CD4-positive, alpha-beta T cell (primary cell): ENCODE measurements at places on chromosomes 2 and 18. TPM values are rescaled to one million over a fixed set of nuclear protein-coding genes. Genes with fewer than 3 reads are reported as not detected.

Gene AKAIN1
- total RNA-seq = not detected

Gene FN1
- 0.41 TPM for total RNA-seq

DNA sequence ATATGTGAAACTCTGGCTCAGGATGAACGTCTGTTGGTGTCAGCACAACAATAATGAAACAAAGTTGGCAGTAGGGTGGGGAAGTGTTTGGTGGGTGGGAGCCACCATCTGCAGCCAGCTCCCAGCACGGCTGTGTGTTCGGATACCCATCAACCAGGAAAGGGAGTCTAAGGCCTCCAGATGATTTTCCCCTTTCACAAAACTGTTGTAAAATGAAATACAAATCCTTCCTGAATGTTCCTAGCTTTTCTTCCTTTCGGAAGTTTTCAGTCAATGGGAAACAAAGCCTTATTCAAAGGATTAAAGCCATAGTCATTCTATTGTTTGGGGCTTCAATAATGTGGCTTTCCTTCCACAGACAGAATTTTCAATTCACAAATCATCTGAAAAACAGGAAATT, 14.5 kb upstream of the DARS1 start:
- H3K4me1 ChIP-seq = peaks cover 6% of the 10 kb centered on the region
- H3K36me3 ChIP-seq = no peaks in the 10 kb centered on the region
- H3K4me3 ChIP-seq = no peak overlapping the region
- H3K27me3 ChIP-seq = no peaks in the 10 kb centered on the region

- no peaks in the 10 kb centered on the region for H3K36me3 ChIP-seq
- no peaks in the 10 kb centered on the region for H3K27me3 ChIP-seq
- H3K4me1 ChIP-seq = no peaks in the 10 kb centered on the region
- H3K4me3 ChIP-seq = no peak overlapping the region
- H3K27ac ChIP-seq = no peak overlapping the region
- DNase-seq = peak; percentile 10
Measured at GRCh38 chr2:241051578-241052487, 50.3 kb downstream of the MTERF4 start.

Gene LRRFIP1
- total RNA-seq = 157 TPM

Gene MFF
- total RNA-seq = 46.9 TPM

- H3K36me3 ChIP-seq = no peaks in the 10 kb centered on the region
- H3K4me1 ChIP-seq = peaks cover 68% of the 10 kb centered on the region
- H3K27me3 ChIP-seq = no peaks in the 10 kb centered on the region
- peak overlapping the region; percentile 92 for H3K4me3 ChIP-seq
Measured at GRCh38 chr2:230412846-230413245, 3.2 kb upstream of the SP100 start.

DNA sequence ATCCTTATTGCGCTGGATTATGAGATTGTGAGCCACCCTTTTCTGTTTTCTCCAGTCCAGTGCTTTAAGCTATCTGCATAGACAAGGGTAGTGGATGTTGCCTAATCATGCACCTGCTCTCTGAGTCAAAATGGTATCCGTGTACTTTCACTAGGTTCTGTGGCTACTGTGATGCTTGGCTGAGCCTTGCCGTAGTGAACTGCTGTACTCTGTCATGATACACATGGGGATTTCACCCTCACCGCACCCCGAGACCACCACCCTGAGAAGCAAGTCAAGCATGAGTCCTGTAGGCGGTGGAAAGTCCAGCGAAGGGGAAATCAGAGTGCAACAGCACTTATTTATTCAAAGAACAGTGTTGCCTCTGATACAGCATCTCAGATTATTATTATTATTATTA, 55.0 kb downstream of the ARHGAP25 start:
- H3K36me3 ChIP-seq = peaks cover 78% of the 10 kb centered on the region
- H3K4me3 ChIP-seq = no peak overlapping the region
- DNase-seq = no peak
- peaks cover 45% of the 10 kb centered on the region for H3K4me1 ChIP-seq
- H3K27ac ChIP-seq = no peak overlapping the region
- H3K27me3 ChIP-seq = no peaks in the 10 kb centered on the region

DNA sequence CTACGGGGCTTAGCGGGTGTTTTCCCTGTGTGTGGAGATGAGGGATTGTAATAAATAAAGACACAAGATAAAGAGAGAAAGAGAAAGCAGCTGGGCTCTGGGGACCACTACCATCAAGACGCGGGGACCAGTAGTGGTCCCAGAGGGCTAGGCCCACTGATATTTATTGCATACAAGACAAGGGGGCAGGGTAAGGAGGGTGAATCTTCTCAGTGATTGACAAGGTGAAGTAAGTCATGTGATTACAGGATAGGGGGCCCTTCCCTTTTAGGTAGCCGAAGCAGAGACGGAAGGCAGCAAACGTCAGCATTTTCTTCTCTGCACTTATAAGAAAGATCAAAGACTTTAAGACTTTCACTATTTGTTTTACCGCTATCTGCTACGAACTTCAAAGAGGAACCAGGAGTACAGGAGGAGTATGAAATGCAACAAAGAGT, 4.5 kb upstream of the GAL3ST2 start:
- H3K27me3 ChIP-seq = no peaks in the 10 kb centered on the region
- no peak for DNase-seq

GRCh38 chr2:3606370-3607201, 11.7 kb downstream of the COLEC11 start:
- H3K4me3 ChIP-seq = no peak overlapping the region
- no peaks in the 10 kb centered on the region for H3K27me3 ChIP-seq
- no peaks in the 10 kb centered on the region for H3K36me3 ChIP-seq
- no peak for DNase-seq

DNA sequence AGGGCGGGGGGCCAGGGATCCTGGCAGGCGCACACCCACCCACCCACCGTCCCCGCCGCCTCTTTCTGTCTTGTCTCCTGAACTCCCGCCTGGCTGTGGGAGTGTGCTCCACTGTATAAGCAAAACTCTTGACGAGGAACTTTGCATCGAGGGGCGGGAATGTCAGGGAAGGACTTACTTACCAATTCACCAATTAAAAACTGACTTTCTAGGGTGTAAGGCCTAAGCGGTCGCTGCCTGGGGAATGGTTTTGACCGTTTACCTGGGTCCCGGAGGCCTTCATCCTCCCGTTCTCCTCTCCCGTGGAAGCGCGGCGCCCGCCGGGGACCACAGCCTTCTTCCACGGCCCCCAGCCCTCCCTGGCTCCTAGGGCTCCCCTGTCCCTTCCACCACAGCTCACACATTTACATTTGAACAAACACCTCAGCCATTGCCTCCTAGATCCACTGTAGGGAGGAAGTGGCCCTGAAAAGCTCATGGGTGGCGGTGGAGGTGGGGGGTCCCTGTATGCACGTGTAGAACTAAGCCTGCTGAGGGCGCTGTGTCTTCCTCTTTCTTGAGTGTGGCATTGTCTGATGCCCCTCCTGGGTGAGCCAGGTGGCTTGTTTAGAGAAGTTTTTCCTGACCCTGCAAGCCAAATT, 8.9 kb downstream of the ASIC4 start:
- no peak overlapping the region for H3K4me3 ChIP-seq
- H3K36me3 ChIP-seq = no peaks in the 10 kb centered on the region
- no peak overlapping the region for H3K27ac ChIP-seq
- no peak for DNase-seq

- no peak overlapping the region for H3K4me3 ChIP-seq
- peaks cover 4% of the 10 kb centered on the region for H3K4me1 ChIP-seq
- no peak overlapping the region for H3K27ac ChIP-seq
- H3K27me3 ChIP-seq = no peaks in the 10 kb centered on the region
- no peaks in the 10 kb centered on the region for H3K36me3 ChIP-seq
Measured at GRCh38 chr2:118967124-118967880, 25.3 kb downstream of the MARCO start.

DNA sequence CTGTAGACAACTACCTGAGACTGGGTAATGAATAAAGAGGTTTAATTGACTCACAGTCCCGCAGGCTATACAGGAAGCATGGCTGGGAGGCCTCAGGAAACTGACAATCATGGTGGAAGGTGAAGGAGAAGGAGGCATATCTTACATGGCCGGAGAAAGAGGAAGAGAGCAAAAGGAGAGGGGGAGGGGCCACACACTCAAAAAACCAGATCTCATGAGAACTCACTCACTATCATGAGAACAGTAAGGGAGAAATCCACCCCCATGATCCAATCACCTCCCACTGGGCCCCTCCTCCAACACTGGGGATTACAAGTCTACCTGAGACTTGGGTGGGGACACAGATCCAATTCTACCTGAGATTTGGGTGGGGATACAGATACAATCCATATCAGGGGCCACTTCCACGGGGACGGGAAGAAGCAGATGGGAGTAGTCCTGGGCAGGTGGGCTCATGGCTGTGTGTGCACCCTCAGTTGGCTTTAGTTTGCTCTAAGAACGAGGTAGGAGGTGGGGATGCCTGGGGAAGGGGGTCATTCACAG, 9.9 kb downstream of the MAB21L4 start:
- H3K27me3 ChIP-seq = no peaks in the 10 kb centered on the region
- H3K4me1 ChIP-seq = no peaks in the 10 kb centered on the region
- no peak overlapping the region for H3K4me3 ChIP-seq
- no peak overlapping the region for H3K27ac ChIP-seq
- DNase-seq = no peak
